ENCODE measurements at places on chromosomes 5 and 9.

DNA sequence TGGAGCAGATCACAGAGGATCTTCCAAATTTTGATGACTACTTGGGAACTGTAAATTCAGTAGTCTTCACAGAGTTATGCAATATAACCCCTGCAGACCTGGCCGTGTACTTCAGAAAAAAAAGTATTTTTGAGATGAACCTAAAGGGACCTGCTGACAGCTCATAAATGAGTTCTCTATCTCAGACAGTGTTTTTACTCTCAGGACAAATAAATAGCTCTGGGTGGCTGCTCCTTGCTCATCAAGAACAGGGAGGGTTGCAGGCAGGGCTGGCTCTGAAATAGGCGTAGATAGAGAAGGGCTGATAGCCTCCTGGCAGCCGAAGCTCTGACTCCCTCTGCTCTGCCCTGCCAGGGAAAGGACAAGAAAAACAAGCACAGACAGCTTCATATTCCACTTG, 64.8 kb downstream of the PLAC8L1 start:
- DNase-seq, result no peak

DNA sequence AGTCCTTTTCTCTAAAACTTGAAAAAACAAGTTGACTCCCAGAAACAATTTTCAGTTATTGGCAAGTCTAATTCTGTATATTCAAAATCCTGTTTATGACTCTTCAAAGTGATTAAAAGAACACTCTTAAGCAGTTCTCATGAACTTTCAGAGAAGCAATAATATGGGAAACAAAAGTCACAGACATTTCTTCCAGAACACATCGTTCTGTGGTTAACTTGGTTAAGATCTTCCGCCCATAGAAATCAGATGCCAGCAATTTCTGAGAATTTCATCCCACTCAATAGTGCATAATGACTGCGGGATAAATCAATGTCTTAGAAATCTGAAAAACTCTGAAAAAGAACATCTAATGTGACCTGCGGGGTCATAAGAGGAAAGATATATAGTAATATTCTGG, 300.5 kb downstream of the COX7C start:
- no peak for DNase-seq

DNA sequence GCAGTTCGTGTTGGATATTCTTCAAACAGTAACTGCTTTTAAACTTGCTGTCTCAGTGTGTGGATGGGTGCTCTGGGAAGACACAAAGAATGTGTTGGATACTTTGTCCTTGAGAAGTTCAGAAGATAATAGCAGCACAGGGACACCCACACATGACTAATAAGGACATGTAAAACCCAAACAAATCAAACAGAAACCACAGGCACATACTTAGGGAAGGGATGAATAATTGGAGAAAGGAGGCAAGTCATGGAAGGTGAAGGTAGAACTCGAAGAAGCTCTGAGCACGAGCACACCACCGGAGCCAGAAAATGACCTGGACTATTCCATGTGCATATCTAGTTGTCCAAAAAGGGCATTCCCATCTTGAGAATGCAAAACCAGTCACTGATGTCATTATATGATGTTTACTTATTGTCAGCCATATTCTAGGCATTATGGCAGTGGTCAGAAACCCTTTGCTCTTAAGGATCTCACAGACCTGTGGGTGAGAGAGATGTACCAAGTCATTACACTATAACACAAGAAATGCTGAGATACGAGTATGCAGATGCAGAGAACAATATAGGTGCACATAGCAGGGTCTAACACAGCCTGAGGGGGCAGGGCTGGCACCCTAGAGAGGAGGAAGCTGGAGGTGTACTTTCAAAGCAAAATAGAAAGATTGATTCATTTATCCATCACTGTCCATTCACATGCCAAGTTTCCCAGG, 152.9 kb downstream of the PIK3R1 start:
- DNase-seq, result no peak

DNA sequence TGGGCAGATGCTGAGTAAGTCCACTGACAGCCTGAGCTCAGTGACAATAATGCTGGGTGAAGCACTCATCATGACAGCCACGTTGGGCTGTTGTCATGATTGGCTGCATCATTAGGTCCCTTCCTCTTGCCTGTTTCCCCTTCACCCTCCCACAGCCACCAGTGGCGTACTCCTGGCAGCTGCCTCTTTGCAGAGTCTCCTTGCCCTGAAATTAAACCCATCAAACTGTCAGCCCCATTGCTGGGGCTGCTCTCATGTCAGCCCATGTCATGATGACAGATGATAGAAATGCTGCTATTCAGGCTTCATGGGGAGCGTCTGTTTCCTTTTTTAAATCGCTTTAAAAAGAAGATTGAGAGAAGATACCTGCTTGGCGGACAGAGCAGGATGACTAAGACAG, 327.4 kb downstream of the AGTPBP1 start:
- DNase-seq, result no peak

DNA sequence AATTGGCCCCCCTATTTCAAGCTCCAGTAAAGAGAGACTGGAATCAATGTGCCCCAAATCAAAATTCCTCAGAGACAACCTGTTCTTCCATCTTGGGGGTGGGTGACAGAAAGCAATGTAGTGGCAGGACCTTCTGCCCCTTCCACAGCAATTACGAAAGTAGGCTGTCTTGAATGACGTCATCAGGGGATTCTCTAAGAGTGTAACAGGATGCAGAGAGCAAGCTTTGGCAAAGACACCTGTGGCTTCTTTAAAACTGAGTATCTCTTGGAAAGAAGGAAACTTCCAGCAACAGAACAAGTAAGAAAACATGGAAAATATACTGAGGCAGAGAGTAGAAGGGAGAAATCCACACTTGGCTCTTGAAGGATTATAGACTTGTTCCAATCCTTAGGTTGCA, 247.6 kb upstream of the PDE4D start:
- no peak for DNase-seq

GRCh38 chr5:133749331-133749985, 137.1 kb upstream of the FSTL4 start:
- no peak for DNase-seq

DNA sequence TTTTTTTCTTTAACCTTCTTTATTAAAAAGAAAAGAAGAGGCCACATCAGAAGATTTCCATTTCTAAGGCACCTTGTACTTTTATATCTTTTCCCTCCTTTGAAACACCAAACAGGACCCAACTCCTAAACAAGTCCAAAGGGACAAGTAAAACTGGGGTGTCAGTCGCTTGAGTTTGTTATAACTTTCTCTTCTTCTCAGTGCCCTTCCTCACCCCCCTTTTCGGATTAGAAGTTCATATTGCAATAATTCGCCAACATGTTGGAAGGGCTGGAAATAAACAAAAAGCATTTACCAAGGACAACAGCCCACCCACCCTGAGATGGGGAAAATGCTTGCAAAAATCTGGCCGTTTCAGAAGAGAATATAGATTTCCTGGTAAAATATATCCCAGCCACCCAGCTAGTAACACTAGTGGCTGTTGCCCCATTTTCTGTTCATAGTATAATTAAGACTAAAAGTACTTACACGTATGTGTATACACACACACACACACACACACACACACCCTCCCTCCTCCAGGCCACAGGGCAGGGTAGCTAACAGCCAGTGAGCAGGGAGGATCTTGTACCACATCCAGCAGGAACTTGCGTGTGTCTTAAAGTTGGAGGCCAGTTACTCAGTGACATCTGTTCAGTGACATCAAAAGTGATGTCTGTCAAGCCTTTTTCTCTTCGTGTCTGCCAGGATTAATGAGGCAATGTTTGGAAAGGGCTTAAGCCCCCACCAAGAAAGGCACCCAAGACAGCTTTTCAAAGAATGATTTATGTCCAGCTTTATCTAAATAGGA, 149.1 kb upstream of the KLF4 start:
- peak; percentile 84 for DNase-seq

DNA sequence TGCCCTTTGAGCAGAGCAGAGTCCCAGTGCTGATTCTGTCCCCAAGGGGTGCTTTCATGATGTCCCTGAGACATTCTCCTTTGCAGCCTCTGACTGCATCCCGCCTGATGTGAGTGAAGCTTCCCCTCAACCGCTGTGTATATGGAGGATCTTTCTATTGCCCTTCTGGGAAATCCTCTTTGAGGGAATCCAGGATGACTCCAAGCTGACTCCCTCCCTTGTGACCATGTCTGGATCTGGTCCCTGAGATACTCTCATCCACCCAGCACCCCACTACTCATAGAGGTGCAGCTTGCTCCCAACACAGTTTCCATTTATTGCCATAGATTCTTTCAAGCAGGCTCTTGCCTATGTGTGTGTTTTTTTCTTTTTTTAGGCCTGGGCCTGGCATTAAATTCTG, 216.5 kb downstream of the SEC61B start:
- DNase-seq, result no peak
